ENCODE measurements at places on chromosomes 5 and 9.

DNA sequence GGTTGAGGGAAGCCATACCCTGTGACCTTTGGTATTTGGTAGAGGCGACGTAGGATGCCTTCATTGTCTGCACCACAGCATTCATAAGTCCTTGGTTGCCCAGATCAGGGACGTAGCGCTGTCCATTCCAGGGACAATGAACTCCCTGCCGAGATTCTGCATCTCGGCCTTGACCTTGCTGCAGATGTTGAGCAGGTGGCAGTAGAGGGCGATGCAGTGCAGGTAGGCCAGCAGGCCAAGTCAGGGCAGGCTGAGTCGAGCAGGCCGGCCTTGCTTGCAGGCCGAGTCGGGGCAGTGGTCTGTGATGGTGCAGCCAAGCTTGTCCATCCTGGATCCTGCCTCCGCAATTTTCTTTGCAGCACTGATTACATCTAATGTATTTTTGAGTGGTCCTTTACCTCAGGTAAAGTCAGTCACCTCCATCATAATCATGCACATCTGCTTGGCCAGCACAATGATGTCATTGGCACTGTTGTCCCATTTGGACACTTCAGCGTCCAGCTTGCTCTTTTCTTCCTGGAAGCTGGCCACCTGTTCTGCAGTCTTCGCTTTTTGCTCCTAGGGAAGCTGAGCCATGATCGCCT is 93.4 kb upstream of the CCDC112 start:
- no peak for DNase-seq

DNA sequence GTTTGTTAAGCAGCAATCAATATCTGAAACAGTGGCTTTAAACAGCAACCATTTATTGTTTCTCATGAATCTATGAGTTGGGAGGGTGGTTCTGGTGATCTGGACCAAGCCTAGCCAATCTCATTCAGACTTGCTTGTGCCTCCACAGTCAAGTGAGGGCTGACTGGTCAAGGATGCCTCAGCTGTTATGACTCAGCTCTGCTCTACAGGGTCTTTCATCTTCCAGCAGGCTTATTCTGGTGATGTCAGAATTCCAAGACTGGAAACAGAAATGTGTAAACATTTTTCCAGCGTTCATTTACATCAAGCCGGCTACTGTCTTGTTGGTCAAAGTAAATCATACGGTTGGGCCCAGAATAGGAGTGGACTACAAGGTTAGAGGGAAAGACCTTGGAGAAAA is 2.5 kb upstream of the PIP5K1B start:
- no peak for DNase-seq

- no peak for DNase-seq
Observed at GRCh38 chr9:68974431-68974830, 39.5 kb downstream of the PRKACG start.

DNA sequence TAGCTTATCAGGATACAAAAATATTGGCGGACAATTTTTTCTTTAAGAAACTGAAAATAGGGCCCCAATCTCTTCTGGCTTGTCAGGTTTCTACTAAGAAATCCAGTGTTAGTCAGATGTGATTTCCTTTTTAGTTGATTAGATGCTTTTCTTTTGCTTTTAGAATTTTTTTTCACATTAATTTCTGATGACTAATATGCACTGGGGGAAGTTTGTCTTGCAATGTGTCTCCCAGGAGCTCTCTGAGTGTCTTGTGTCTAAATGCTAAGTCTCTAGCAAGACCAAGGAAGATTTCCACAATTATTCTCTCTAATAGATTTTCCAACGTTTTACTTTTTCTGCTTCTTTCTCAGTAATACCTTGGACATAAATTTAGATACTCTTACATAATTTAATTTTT is 559.8 kb upstream of the TYRP1 start:
- no peak for DNase-seq

GRCh38 chr5:177490311-177490991 is 7.0 kb downstream of the PDLIM7 start:
- DNase-seq: no peak

All from CD4-positive, alpha-beta T cell treated with Interleukin-17A for 4 hours (primary cell).